Omental fat pad (tissue), 4 donors: ENCODE measurements at places on chromosomes 2 and 18.

DNA sequence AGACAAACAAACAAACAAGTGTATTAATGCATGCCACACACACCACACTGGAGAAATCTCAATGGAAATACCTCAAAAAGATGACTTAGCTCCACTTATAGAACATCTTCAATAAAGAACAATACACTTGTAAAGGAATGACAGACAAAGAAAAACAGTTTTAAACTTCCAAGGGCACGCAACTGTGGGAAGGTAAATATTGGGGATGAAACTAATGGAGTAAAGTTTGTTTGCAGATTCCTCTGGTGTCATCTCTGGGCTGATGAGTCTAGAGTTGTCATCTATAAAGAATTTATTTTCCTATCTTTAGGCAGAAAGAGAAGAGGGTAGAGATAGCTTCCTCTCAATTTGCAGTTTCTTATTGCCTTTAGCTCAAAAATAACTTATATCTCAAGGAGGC is 144.0 kb upstream of the ZC3H15 start:
- no peak for DNase-seq

GRCh38 chr2:204591225-204591624 is 46.0 kb downstream of the PARD3B start:
- DNase-seq, result no peak

DNA sequence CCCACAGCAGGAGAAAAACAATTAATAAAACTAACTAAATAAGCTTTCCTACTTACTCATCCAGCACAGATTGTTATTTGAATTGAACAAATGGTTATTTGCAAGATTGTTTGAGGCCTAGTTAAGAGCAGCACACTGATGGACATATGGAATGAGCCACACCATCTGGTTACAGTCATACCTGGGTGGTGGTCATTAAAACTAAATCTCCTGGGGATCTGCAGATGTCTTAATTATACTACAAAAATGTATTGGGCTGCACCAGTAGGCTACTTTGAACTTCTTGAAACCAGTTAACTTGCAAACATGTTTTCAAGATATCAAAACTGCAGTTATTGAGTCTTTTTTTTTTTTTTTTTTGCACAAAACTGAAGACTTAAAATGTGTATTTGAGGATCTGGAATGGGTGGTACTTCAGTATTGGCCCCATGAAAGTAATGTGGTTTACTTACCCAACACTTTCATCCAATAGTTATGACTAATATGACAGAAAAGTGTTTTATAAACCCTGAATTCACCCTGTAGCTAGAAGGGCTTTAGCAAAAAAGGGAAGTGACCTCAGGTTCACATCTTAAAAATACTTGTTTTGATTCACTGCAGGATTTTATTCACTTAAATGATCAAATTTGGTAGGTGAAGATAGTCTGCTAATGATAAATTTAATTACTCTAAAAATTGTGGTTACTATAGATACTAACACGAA is 10.8 kb downstream of the AGFG1 start:
- DNase-seq, result no peak

- no peak for DNase-seq
These were observed 70.7 kb downstream of the RBM43 start for GRCh38 chr2:151191001-151191400.

GRCh38 chr2:44347526-44347925 is 13.8 kb downstream of the PREPL start:
- no peak for DNase-seq

GRCh38 chr2:136381722-136382633 is 264.0 kb upstream of the CXCR4 start:
- DNase-seq, result no peak
